B cell (primary cell): ENCODE measurements at places on chromosomes 3 and 15. TPM values are rescaled to one million over a fixed set of nuclear protein-coding genes. Genes with fewer than 3 reads are reported as not detected.
A peak's percentile ranks its signal among the peaks of the same experiment; 100 is the strongest.

GRCh38 chr3:46844397-46844796, 18.8 kb downstream of the MYL3 start:
- no peak for DNase-seq
- H3K27ac ChIP-seq: no peak overlapping the region
- H3K27me3 ChIP-seq: no peaks in the 10 kb centered on the region

- no peak overlapping the region for H3K4me3 ChIP-seq
- H3K36me3 ChIP-seq: no peaks in the 10 kb centered on the region
- DNase-seq: no peak
- no peaks in the 10 kb centered on the region for H3K27me3 ChIP-seq
These were observed 244.0 kb upstream of the TPM1 start for GRCh38 chr15:62798536-62798935.

Gene HHATL
- total RNA-seq: not detected in 2 replicates

Gene TEX55
- total RNA-seq: not detected in 2 replicates

GRCh38 chr15:90660195-90660998, 56.7 kb upstream of the BLM start:
- H3K4me1 ChIP-seq: peaks cover 80% of the 10 kb centered on the region
- H3K27ac ChIP-seq: no peak overlapping the region
- DNase-seq: peak; percentile 58

- H3K27me3 ChIP-seq: no peaks in the 10 kb centered on the region
- no peaks in the 10 kb centered on the region for H3K4me1 ChIP-seq
- no peak for DNase-seq
- no peak overlapping the region for H3K27ac ChIP-seq
- H3K4me3 ChIP-seq: no peak overlapping the region
These were observed 27.8 kb downstream of the ATP13A5 start for GRCh38 chr3:193350744-193351143.

- no peaks in the 10 kb centered on the region for H3K4me1 ChIP-seq
- DNase-seq: no peak
- H3K27ac ChIP-seq: no peak overlapping the region
- H3K4me3 ChIP-seq: no peak overlapping the region
- no peaks in the 10 kb centered on the region for H3K27me3 ChIP-seq
These were observed 14.4 kb downstream of the THOC7 start for GRCh38 chr3:63849175-63849574.

- no peaks in the 10 kb centered on the region for H3K36me3 ChIP-seq
- DNase-seq: no peak
- no peak overlapping the region for H3K27ac ChIP-seq
- no peaks in the 10 kb centered on the region for H3K4me1 ChIP-seq
- no peak overlapping the region for H3K4me3 ChIP-seq
- H3K27me3 ChIP-seq: no peaks in the 10 kb centered on the region
These were observed 538.3 kb downstream of the EDEM1 start for GRCh38 chr3:5725801-5726200.

DNA sequence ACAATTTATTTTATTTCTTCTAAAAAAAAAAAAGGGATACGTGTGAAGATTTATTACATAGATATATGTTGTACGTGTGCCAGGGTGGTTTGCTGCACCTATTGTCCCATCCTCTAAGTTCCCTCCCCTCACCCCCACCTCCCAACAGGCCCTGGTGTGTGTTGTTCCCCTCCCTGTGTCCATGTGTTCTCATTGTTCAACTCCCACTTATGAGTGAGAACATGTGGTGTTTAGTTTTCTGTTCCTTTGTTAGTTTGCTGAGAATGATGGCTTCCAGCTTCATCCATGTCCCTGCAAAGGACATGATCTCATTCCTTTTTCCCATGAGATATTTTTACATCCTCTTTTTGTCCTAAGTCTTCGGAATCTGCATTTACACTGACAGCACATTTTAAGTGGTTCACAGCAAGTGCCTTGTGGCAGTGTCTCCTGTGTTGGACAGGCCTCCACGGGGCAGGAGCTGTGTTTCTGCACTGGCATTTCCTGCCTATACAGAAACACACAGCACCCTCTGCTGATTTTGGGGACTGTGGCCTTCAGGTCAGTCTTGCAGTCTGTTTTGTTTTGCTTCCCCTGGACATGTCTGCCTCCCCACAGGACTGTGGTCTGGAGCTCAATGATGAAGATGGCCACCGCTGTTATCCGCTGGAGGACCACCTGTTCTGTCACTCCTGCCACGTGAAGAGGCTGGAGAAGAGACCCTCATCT, 12.7 kb upstream of the SACM1L start:
- no peak overlapping the region for H3K27ac ChIP-seq
- no peaks in the 10 kb centered on the region for H3K36me3 ChIP-seq
- no peak overlapping the region for H3K4me3 ChIP-seq
- H3K4me1 ChIP-seq: peaks cover 9% of the 10 kb centered on the region
- no peaks in the 10 kb centered on the region for H3K27me3 ChIP-seq

Gene DLEC1
- 0.83 and 2.1 TPM in 2 replicates for total RNA-seq

- no peak overlapping the region for H3K27ac ChIP-seq
- peaks cover 28% of the 10 kb centered on the region for H3K4me1 ChIP-seq
- H3K36me3 ChIP-seq: no peaks in the 10 kb centered on the region
- H3K4me3 ChIP-seq: no peak overlapping the region
These were observed 18.2 kb downstream of the SLC9A9 start for GRCh38 chr3:143830063-143830462.

DNA sequence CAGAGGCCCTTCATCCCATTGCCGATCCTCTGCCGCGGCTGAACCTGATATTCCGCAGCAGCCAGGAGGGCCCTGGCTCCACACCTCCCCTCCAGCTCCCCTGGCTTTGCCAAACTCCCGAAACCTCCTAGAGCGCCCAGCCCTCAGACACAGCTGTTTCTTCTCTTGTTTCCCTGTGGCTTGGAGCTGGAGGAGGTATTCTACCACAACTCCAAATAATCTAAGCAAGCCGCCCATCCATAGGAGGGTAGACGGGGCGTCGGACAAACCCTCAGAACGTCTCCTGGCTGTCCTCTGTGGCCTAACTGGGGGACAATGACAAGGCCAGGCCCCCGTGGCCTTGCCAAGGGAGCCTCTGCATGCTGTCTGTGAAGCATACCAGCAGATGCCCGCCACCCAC, 10.4 kb downstream of the PLA2G4D start:
- no peaks in the 10 kb centered on the region for H3K27me3 ChIP-seq
- no peaks in the 10 kb centered on the region for H3K36me3 ChIP-seq
- H3K4me3 ChIP-seq: no peak overlapping the region
- no peak for DNase-seq

Gene TMCC1
- 32.2 and 37.8 TPM in 2 replicates for total RNA-seq

DNA sequence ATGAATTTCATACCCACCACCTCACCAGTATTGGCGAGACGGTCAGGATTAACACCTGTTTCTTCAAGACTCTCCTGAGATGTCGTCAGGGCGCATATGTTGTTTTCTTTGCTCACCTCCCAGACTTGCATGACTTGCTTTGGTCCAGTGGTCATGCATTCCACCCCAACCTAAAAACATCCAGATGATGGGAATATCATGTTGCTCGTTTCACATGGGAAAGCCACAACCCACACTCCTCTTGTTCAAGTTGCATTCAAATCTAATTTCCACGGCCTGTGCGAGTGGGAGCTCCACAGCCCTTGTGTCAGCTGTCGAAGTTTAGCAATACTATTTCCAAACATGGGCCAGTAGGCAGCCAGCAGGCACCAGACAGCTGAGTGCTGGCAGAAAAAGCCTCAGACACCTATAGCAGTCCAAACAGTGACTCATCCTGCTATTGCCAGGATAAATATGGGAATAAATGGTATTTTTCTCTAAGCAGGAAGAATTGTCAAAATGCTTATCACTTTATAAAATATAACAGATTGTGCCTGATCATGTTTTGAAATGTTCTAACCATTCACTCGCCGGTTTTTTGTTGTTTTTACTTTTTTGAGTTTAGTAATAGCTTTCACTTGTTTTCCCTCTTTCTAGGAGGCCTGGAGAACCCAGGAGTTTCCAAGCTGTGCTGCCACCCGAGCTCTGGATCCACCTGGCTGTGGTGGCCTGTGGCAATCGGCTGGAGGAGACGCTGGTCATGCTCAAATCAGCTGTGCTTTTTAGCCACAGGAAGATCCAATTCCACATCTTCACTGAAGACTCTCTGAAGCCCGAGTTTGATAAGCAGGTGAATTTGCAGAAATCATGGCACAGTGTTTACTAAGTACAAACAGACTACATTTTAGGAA, 20.1 kb downstream of the GXYLT2 start:
- H3K36me3 ChIP-seq: no peaks in the 10 kb centered on the region
- H3K4me3 ChIP-seq: no peak overlapping the region

DNA sequence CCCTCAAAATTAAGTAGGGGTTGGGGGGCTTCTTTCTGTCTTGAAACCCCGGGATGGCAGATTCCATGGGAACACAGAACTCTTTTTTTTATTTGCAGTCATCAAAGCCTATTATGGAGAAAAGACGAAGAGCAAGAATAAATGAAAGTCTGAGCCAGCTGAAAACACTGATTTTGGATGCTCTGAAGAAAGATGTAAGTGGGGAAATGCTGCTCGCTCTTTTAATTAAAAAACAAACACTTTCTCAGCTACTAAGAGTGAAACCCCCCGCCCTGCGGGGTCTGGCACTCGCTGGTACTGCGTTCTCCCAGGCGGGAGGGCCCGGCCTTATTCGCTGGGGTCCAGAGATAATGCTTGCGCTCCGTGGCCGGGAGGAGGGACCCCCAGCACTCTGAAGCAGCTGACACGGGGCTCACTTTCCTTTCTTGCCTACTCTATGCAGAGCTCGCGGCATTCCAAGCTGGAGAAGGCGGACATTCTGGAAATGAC, 615 bp downstream of the HES1 start:
- no peaks in the 10 kb centered on the region for H3K36me3 ChIP-seq
- peaks cover 60% of the 10 kb centered on the region for H3K4me1 ChIP-seq
- H3K27me3 ChIP-seq: no peaks in the 10 kb centered on the region
- H3K4me3 ChIP-seq: peak overlapping the region; percentile 72
- no peak for DNase-seq

DNA sequence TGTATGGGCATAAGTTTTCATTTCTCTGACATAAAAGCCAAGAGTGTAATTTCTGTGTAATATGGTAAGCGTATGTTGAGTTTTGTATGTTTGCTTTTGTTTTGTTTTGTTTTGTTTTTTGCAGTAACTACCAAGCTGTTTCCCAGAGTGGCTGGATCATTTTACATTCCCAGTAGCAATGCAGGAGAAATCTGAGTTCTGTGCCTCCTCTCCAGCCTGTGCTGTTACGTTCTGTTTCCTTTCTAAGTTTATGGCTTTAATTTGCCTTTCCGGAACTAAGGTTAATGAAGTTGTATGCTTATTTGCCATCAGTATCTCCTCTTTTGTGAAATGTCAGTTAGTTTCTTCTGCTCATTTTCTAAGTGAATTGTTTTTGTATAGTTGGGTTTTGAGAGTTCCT, 307.8 kb downstream of the GABRG3 start:
- no peaks in the 10 kb centered on the region for H3K4me1 ChIP-seq
- DNase-seq: no peak
- H3K27me3 ChIP-seq: no peaks in the 10 kb centered on the region
- no peak overlapping the region for H3K4me3 ChIP-seq
- no peak overlapping the region for H3K27ac ChIP-seq

DNA sequence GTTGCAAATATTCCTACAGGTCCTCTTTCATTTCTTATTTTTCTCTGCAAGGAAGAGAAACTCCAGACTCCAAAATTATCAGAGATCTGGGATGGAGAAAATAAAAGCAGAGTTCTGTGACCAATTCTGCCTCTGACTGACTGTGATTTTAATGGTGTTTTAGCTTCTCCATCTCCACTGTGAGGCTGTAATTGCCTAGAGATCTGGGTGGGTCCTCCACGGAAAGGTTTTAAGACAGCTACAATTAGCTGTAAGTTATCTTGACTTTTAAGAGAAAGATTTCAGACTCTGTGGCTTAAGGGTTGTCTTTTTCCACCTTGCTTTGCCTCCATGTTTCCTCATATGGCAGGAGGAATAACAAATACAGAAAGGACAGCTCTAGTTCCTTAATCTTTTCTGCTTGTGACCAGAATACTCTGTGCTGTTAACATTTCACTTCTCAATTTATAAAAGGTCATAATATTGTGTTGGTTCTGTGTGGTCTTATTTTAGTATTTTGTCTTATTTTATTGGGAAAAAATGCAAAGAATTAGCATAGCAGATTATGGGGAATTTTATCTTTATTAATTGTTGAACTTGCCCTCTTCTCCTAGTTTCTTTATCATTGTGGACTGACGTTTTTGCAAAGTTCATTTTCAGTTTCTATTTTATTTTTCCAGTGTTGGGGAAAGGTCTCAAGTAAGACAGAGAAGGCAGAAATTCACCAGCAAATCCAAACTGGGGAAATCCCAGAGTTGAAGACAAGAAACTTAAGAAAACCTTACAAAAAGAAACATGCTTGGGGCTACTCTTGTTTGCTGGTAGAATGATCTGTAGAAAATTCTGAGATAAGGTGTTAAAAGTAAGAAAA, 157.9 kb downstream of the RAP2B start:
- H3K27ac ChIP-seq: no peak overlapping the region
- H3K27me3 ChIP-seq: no peaks in the 10 kb centered on the region
- H3K4me1 ChIP-seq: no peaks in the 10 kb centered on the region
- H3K36me3 ChIP-seq: no peaks in the 10 kb centered on the region
- H3K4me3 ChIP-seq: no peak overlapping the region

DNA sequence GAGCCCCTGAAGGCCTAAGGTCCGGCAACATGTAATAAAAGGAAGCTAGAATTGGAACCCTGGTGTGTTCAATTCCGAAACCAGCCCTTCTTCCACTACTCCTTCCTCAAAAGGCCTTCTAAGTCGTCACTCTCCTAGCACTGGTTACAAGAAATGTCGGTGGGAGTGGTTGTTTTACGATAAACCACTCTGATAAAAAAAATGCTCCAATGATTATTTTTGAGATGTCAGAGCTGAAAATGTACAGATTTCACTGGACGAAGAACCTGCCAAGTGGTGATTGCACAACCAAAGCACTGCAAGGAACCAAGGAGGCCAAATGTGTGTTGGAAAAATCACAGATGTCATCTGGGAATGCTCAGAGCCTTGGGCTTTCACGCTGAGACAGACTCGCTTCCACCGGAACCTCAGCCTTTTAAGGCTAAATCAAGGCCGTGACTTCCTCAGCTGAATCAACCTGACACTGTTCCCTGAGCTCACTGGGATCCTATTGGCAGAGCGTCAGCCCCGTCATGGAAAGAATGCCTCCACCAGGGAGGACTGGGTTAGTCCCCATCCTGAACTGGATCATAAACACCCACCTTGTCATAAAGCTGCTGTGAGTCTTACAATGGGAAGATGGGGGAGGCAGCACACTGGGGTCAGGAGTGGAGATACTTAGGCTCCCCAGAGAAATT, 108.1 kb upstream of the THBS1 start:
- no peaks in the 10 kb centered on the region for H3K36me3 ChIP-seq
- no peaks in the 10 kb centered on the region for H3K27me3 ChIP-seq
- no peak overlapping the region for H3K4me3 ChIP-seq
- no peak for DNase-seq
